Islet precursor cell (in vitro differentiated cells): ENCODE measurements at places on chromosomes 2 and 18.
A peak's percentile ranks its signal among the peaks of the same experiment; 100 is the strongest.

DNA sequence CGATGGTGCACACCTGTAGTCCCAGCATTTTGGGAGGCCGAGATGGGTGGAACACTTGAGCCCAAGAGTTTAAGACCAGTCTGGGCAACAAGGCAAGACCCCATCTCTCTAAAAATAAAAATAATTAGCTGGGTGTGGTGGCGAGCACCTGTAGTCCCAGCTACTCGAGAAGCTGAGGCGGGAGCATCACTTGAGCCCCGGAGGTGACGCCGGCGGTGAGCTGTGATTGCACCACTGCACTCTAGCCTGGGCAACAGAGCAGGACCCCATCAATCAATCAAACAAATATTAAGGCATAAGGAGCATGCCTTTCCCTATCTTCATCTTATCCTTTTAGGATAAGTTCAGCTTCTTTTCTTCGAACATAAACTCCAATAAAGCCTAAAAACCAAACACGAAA, 1.1 kb downstream of the WDSUB1 start:
- DNase-seq = no peak

GRCh38 chr18:63648241-63648640, 4.2 kb upstream of the SERPINB4 start:
- no peak for DNase-seq

DNA sequence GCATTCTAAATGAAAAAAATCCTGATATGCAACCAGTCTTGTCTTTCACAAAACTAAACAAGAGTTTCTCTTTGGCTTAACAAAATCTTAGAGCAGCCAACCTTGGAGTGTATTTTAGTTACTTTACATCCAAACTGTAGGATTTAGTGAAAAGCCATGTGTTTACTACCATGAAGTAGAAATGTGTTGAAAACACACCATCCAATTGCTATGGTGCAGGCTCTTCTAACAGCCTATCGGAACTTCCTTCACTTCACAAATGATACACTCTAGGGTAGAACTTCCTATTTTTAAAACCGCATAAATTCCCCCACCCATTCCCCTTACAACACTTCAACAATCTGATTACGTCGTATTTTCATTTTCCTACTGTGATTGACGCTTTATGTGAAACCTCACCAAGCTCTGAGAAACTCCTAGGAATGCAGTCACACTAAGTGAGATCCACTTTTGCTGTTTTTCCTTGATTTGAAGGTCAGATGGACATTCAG, 74.4 kb upstream of the MAP4K4 start:
- no peak for DNase-seq

DNA sequence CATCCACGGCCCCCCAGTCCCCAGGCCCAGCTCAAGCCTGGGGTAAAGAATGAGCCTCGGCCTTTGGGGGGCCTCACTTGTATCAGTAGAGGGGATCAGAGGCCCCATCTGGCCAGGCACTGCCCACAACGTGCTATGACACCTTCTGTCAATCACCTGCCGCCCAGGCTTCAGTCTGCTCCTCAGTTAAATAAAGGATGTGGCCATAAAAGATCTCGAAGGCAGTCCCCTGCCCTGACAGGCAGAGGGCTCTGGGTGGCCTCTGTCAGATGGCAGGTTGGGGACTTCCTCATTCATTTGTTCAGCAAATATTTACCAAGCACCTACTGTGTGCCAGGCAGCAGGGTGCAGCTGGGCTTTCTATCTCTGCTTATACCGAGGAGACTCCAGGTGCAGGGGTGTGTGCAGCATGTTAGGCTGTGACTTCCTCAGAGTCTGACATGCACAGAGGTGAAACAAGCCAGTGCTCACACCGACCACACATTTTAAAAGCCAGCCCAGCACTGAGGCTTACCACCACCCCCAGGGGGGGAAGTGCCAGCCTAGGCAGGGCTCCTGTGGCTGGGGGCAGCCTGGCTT, 166.4 kb downstream of the GALNT1 start:
- DNase-seq = no peak

DNA sequence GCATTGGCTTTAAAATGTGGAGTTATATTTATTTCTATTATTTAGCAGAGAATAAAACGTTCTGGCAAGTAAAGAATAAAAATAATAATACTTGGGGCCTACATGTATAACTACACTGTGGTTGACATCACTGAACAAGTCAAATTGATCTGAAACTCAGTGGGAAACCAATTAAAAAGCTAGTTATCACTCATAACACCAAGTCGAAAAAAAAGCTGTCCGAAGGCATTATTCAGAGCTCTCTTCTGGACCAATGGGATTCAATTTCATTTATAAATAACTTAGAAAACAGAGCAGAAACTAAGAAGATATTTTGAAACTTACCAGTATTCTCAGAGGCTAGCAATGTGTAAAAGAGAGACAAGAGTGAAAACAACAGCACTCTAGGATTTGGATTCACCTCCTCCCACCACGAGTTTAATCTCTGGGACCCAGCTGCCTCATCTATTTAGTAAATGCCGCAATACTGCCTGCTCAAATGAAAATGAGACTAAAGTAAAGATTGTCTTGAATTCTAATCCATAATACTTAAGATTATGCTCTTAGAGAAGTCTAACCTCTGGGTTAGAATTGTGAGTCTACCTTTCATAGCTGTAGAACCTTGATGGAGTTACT, 128.4 kb downstream of the NBAS start:
- DNase-seq = no peak

DNA sequence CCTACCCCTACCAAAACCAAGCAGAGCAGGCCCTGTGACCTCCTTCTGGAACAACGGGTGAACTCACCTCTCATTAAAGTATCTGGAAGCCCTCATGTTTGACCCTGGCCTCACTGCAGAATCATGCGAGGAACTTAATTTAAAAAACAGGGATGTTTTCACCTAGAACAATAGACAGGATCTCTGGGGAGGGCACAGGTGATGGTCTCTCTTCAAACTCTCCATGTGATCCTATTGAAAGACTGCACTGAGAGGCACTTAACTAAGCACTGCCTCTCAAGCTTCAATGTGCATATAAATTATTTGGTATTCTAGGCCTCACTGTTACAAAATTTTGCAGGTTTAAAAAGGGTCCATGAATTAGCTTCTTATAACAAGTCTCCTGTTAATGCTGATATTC, 7.5 kb downstream of the ZNF519 start:
- DNase-seq = no peak

DNA sequence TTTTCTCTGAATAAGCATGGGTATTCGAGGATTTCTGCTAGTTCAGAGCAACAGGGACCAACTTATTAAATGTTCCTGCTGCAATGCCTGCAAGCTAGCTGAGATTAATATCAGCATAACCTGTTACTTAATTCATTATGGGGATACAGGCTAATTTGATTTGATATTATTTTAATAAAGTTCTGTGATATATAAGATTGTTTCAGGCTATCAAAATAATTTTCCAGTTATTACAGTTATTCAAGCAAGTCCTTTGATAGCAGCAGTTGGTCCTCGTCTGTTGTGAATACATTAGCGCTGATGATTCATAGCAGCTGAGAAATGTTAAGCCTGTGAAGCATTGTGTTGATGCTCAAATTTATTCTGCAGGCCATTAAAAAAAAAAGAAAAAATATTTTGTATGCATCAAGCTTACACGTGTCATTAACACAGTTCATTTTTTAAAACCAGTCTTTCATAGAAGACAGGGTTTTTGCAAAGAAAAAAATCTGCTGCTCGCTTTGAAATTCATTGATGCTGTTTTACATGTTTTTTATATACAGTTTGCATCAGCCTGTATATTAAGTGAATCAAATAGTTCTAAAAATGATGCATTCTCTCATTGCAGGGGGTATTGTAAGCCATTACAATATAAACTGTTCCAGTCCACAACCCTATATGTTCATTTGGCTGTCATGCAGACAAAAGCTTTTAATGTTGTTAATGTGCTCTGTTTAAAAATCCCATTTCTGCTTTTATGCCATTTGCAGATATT, 482.5 kb downstream of the BCL11A start:
- no peak for DNase-seq

DNA sequence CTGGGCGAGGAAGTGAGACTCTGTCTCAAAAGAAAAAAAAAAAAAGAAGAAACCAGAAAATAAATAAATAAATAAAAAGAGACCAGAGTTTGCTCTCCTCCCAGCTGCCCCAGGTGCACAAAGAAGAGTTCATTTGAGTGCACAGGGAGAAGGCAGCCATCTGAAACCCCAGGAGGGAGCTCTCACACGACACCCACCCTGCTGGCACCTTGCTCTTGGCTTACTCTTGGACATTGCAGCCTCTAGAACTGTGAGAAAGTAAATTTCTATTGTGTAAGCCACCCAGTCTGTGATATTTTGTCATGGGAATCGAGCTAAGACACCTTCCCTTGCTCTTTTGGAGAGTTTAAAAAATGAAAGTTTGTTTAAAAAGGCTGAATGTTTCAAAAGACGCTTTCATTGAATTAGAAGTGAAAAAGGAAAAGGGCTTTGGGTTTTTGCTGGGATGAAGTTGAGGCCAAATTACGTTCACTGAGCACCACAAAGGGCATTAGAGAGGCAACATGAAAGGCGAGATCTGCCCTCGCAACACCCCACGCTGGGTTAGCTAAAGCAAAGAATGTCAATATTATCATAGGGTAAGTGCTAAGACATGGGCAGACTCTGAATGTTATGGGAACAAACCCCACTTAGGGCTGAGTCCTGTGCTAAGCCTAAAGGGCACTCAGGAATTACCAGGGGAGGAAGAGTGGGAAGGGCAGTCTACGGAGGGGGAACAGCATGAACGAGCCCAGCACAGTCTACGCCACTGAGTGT, 128.9 kb upstream of the RIOK3 start:
- DNase-seq = no peak

GRCh38 chr2:234977228-234977679, 25.4 kb downstream of the SH3BP4 start:
- DNase-seq = no peak

- DNase-seq = no peak
These were observed 130.2 kb downstream of the INHBB start for GRCh38 chr2:120476141-120476540.

DNA sequence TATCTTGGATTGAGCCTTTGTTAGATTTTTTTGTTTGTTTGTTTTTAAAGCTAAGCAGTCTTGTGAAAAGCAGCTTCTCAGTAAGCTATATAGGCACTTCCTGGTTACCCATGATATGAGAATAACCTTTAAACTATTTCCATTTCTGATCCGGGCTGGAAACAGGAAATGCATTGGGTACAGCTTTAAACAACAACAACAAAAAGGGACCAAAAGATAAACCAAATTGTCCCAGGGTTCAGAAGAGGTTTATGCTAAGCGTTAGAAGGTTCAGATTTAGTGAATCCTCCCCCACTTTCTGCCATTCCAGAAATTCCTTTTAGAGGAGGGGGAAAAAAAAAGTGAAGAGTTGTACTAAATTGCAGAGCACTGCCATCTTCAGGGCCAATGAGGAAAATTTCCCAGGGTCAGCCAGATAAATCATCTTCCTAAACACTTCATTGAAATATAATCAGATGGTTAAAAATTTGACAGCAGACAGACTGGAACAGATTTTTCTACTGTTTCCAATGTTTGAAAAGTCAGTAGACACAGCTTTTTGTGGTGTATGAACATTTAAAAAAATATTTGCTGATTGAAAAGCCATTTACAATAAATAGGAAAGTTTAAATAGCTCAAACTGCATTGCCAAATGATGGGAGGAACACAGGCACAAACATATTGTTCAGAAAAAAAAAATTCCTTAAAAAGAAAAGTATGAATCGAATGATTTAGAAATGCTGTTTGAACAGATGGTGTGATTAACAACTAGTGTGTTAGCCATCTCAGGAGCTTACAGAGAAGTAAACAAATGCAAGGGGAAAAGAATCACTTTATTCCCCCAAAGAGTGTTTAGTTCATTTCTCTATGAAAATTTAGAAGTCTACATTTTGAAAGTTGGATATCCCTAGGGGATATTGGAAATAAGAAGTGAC, 189.9 kb upstream of the TANK start:
- DNase-seq = peak; percentile 61

DNA sequence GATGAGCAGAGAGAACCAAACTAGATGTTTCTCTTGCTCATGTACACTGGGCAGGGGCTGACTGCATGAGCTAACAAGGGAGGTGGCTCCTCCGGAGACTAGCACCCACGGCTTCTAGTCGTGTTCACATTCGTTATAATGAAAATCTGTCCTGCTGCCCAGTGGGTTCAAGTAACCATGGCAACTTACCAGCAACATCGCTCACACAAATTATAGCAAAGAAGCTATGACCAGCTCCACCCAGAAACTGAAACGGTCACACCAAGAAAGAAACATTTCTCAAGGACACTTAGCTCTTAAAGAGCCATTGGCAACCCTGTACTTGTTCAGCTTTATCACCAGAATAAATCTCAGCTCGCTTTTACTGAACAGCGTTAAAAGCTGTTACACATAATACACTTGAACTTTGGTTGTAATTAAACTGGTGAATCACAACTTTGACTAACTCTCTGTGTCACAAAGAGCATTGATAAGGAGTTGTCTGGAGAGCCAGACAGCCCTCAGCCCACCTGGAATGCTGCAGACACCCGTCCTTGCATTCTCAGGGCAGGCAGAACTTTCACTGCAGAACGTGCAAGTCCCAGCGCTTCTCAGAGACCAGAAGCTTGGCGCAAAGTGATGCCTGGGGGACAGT, 141.2 kb downstream of the PID1 start:
- peak; percentile 97 for DNase-seq

GRCh38 chr2:66692521-66693054, 257.7 kb downstream of the MEIS1 start:
- no peak for DNase-seq

DNA sequence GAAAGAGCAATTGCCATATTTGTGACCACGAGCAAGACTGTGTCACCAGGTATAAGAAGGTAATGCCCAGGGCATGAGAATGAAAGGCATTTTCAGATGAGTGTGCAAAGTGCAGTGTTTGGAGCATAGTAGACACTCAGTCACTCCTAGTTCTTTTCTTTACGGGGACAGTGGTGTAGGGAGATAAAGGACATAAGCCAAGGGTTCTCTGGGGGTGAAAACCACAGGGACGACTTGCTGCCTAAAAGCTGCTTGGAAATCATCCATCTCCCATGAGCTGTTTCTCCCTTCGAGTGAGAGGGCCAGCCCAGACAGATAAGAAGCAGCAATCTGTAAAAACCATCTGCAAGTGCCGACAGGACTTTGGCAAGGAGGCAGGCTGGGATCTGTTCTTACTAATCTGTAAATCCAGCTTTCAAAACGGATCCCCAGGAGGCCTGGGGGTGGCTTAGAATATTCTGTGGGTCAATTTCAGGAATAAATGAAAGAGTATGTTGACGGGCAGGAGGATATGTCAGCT, 221.6 kb downstream of the LPIN1 start:
- peak; percentile 62 for DNase-seq

GRCh38 chr2:153195342-153195741, 283.2 kb downstream of the RPRM start:
- no peak for DNase-seq
